Progenitor cell of endocrine pancreas (in vitro differentiated cells): ENCODE measurements at places on chromosomes 4 and X.

DNA sequence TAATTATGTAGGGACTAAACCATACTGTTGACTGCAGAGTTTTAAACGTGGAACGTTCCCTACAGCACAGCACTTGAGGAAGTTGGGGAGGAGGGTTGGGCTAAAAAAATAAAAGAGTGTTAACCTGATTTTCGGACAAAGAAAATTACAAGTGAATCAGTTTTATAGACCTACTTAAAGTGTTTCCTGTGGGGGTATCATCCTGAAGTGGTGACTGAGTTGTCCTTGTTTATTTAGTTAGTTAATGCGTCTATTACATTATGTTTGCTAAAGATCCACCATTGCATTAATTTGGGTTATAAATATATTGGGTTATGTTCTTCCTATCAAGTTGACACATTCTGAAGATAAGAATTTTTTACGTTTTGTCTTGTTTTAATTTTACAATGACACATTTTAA is 14.7 kb downstream of the UNC5C start:
- no peak for DNase-seq

- no peak for DNase-seq
Measured at GRCh38 chr4:84892950-84893349, 73.5 kb downstream of the WDFY3 start.

- DNase-seq = no peak
Measured at GRCh38 chr4:99062120-99062519, 26.5 kb downstream of the ADH5 start.

DNA sequence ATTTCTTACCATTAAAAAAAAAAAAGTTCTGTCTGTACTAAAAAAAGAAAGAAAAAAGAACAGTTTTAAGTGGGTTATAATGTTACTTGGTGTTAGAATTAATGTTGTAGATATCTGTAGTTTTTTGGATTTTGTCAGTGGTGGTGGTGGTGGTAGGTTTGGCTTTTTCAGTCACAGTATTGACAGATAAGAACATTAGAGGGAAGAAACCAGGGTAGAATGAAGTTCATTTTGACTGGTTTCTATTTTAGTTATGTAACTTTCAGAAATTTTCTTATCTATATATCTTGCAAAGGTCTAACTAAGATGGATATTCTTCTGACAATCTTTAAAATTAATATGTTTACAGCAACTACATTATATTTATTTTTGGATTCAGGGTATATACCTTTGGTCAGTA is 105.4 kb downstream of the FBXW7 start:
- DNase-seq = no peak

- no peak for DNase-seq
Measured at GRCh38 chr4:37951461-37952352, 8.5 kb upstream of the PTTG2 start.

GRCh38 chr4:88158489-88159228 is at the start of gene ABCG2:
Gene ABCG2, minus strand, starts transcription at chr4:88158639. Its CDS starts 18,644 bp downstream, at chr4:88139995.
- peak; percentile 24 for DNase-seq

- no peak for DNase-seq
Measured at GRCh38 chr4:81146466-81146865, 68.6 kb downstream of the PRKG2 start.

- DNase-seq = no peak
Measured at GRCh38 chrX:132819711-132820264, 138.6 kb downstream of the HS6ST2 start.

- DNase-seq = no peak
Measured at GRCh38 chr4:113397114-113397701, 347.8 kb downstream of the ANK2 start.

DNA sequence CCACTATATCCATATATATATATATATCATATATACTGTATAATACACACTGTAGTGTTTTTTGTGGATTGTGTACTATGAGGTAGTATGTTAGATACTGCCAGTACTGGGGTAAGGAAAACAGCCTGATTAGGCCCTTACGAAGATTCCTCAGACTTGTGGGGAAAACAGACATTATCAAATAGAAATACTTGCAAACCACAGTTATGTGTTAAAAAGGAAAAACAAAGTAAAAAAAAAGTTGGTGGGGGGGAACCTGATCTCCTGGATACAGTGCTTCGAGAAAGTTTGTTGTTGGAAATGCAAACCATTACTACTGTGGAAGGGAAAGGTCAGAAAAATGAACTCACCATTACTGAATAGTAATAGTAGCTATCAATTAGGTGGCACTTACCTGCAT is 53.0 kb downstream of the PKD2 start:
- no peak for DNase-seq

DNA sequence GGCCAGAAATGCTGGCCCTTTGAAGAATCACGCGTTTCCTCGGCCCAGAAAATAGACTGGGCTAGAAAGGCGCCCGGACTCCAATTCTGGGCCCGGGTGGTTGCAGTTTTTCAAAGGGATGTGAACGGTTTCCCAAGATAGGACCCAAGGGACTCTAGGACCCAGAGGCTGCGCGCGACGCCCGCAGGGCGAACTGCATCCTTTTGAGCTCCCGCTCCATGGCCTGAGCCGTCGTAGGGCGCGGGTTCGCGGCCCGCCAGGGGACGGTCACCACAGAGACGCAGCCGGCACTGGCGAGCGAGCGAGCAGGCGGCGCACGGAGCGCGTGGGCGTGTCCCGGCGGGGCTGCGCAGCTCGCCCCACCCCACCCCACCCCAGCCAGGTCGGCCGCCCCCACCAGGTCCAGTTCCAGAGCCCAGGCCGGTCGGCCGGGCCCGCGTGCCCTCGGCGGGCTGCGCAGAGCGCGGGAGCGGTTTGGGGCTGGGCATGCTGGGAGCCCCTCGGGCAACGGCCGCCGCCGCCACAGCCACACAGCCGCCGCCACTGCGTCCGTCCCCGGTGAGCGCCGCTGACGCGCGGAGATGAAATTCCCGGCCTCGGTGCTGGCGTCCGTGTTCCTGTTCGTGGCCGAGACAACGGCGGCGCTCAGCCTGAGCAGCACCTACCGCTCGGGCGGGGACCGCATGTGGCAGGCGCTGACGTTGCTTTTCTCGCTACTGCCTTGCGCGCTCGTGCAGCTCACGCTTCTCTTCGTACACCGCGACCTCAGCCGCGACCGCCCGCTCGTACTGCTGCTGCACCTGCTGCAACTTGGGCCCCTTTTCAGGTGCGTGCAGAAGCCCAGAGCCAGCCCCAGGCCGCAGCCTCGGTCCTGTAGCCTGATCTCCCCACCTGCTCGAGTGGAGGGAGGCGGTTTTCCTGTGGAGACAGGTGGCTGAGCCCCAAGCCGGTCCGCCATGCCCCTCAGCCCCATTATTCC is at the start of gene XK:
Gene XK (plus strand): TSS at position 411 of the 979 bp plus-strand sequence. CDS start 171 bp downstream, at position 582.
- peak; percentile 24 for DNase-seq

GRCh38 chrX:151563449-151563848 is at the start of gene PASD1:
Gene PASD1, plus strand, starts transcription at chrX:151563675. Its CDS starts 37,879 bp downstream, at chrX:151601554.
- no peak for DNase-seq
